ENCODE measurements at places on chromosomes 1 and 21.
A peak's percentile ranks its signal among the peaks of the same experiment; 100 is the strongest.

DNA sequence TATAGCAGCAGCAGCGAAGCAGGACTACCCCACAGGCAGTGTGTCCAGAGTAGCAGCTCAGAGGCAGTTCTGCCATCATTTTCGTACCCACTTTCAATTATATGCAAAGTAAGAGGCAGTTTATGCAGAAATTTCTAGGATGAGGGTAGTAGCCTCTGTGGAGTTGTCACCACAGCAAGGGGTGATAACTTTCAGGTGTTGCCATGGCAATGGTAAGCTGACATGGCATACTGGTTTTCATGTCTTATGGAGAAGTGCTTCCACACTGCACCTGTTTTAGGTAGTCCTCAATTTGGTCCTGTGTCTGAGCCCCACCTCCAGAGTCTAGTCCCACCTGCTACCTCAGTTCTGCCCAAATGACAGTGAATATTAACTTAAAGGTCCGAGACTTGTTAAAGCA is 133.3 kb upstream of the SYT6 start:
- DNase-seq, result no peak

GRCh38 chr1:15948595-15949452 is 27.1 kb downstream of the ZBTB17 start:
- DNase-seq, result peak; percentile 68

GRCh38 chr1:14956579-14957195 is 196.9 kb upstream of the TMEM51 start:
- no peak for DNase-seq

DNA sequence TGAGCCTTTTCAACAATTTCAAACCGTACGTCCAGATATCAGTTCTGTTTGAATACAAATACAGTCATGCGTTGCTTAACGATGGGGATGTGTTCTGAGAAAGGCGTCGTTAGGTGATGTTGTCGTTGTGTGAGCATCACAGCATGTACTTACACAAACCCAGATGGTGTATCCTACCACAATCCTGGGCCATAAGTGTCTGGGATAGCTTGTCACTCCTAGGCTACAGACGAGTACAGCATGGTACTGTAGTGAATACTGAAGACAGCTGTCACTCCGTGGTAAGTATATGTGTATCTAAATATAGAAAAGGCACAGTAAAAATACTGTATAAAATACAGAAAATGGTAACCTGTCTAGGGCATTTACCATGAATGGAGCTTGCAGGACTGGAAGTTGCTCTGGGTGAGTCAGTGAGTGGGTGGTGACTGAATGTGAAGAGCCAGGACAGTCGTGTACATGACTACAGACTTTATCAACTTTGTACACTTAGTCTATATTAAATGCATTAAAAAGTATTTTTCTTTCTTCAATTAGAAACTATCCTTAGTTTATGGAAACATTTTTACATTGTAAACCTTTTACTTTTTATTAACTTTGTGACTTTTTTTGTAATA is 10.5 kb upstream of the OR2W3 start:
- DNase-seq, result no peak

- DNase-seq, result no peak
Measured at GRCh38 chr1:56824271-56824670, 5.1 kb upstream of the FYB2 start.

- no peak for DNase-seq
Measured at GRCh38 chr1:67642629-67643028, 42.4 kb upstream of the GADD45A start.

- DNase-seq, result no peak
Measured at GRCh38 chr21:16912075-16912474, 600.8 kb upstream of the CXADR start.

DNA sequence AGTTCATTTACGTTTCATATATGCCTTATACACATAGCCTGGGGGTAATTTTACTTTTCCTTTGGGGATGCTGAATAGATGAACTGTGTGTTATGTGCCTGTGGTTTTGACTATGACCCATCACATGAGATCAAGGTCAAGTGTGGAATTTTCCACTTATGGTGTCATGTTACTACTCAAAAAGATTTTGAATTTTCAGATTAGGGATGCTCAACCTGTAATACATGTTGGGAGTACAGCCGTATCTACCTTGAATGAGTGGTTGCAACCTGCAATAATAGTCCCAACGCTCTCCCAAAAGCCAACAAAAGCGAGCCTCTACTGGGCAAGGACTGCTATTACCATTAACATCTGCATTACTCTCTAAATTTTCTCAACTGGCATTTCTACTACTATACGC is 68.5 kb upstream of the SDC3 start:
- DNase-seq, result no peak

DNA sequence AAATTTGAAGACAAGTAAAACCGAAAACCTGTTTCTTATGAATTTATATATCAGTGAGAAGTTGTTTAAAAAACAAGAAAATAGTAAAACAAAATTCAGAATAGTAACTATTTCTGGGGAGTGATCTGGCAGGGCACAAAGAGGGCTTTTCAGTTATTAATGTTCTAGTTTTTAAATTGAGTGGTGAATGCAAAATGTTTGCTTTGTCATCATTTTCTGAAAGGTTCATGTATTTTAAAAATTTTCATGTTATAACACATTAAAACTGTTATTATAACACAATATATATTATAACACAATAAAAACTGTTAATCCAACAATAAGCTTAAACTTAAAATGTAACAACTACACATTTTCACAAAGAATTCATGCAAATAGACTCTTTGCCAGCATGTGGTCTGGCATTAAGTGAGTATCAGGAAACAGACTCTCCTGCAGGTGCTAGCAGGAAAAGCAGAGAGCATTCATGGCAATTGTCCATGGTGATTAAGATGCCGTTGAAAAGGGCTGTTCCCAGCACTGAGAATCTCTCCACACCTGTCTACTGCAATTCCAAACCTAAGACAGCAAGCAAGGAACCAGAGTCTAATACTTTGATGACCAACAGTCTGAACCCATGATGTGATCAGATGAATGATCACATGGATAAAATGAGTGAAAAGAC is 204.9 kb downstream of the TBX15 start:
- DNase-seq, result no peak

GRCh38 chr1:202155478-202156021 is 4.9 kb downstream of the PTPN7 start:
- peak; percentile 36 for DNase-seq

- no peak for DNase-seq
Measured at GRCh38 chr1:210841926-210842625, 291.9 kb downstream of the KCNH1 start.

GRCh38 chr1:83776913-83777757 is 221.8 kb downstream of the TTLL7 start:
- DNase-seq, result no peak

- no peak for DNase-seq
Measured at GRCh38 chr1:17401841-17402240, 29.8 kb downstream of the PADI6 start.

- no peak for DNase-seq
Measured at GRCh38 chr1:247102381-247102780, 1.8 kb downstream of the ZNF669 start.

DNA sequence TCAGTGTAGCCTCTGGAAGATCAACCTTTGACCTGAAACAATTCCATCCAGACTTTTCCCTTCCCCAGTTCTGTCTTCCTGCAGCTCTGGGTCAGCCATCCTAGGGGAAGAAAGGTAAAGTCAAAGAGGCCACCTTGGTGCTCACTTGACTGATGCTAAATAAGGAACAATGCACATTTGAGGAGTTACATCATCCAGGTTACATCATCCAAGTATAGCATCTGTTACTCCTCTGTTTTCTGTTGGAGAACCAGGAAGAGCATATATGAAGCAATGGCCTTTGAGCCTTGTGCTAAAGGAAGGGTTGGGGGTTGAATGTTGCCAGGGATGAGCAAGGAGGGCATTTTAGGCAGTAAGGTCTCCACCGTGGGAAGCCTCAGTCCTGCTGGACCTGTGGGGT is 3.1 kb upstream of the DSCAM start:
- no peak for DNase-seq

DNA sequence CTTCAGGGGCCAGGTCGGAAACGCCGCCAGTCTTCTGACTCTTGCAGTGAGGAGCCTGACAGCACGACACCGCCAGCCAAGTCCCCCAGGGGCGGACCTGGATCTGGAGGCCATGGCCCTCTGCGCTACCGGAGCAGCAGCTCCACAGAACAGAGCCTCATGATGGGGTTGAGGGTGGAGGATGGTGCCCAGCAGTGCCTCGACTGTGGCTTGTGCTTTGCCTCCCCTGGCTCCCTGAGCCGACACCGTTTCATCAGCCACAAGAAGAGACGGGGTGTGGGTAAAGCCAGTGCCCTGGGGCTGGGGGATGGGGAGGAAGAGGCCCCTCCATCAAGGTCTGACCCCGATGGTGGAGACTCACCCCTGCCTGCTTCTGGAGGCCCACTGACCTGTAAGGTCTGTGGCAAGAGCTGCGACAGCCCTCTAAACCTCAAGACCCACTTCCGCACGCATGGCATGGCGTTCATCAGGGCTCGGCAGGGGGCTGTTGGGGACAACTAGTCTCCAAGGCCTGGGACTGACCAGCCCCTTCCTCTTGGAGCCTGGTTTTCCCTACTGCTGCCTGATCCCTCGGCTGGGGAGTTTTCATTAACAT is 8.7 kb downstream of the ZNF687 start:
- DNase-seq, result no peak

- DNase-seq, result no peak
Measured at GRCh38 chr1:26690157-26690556, 5.7 kb upstream of the ARID1A start.

- DNase-seq, result no peak
Measured at GRCh38 chr1:17520041-17520440, 19.5 kb upstream of the ARHGEF10L start.

DNA sequence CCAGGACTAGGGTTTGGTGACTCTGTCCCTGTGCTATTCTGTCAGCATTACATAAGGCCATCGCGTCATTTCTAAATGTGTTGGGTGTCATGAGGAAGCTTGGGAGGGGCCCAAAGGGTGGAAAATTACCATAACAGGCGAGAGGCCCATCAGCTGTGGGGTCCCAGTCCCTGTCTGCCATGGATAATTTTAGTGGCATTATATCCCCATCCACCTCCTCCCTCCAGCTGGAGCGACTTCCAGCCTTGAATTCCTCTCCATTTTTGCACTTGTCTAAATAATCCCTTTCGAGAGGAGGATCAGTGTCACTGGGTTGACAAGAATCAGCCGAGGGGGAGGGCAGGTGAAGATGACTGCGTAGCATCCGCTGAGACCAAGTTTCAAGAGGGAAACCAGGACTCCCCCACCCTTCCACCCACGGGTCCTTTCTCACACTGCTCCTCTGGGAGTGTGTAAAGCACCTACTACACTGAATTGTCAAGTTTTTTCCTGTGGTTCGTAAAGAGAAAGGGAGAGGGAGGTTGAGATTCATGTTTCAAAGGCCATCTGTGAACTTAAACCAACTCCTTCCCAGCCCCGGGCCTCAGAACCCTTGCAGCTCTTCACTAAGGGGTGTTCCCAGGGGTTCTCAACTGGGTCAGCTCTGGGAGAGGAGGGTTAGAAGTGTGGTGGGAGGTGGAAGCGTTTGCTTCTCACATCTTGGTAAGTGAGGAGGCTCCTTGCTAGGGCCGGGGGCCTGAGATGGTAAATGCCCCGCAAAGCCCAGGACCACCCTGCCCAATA is 29.2 kb downstream of the VASH2 start:
- DNase-seq, result peak; percentile 57

DNA sequence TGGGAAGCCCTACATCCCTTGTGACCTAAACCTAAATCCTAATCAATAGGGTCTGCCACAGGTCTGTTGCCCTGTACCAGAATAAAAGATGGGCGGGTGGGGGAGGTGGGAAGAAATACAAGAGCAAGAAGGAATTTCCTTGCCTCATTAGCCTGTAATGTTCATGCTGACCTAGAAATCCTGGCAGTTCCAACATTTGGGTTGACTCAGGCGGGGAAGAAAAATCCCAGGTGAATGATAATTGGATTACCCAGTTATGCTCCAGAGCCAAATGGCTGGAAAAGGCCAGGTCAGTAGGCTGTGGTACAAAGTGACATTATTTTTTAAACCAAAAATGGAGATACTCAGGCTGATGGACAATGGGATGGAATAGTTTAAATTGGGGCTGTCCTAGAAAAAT is 27.3 kb upstream of the A3GALT2 start:
- DNase-seq, result no peak

DNA sequence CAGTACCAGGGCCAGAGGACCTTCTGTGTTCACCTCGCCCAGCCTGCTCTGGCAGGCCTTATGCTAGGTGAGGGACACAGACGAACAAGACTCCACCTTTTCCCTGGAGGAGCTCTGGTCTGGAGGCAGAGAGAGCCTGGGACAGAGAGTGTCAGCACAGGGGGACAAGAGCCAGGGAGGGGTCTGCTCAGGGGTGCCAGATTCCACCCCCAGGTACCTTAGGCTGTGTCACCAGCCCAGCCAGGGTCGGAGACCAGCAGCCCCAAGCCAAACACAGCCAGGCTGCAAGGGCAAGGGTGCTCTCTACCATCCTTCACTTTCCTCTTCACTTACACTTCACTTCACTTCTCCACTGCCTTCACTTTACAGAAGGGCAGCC is 4.3 kb upstream of the LRP8 start:
- no peak for DNase-seq

DNA sequence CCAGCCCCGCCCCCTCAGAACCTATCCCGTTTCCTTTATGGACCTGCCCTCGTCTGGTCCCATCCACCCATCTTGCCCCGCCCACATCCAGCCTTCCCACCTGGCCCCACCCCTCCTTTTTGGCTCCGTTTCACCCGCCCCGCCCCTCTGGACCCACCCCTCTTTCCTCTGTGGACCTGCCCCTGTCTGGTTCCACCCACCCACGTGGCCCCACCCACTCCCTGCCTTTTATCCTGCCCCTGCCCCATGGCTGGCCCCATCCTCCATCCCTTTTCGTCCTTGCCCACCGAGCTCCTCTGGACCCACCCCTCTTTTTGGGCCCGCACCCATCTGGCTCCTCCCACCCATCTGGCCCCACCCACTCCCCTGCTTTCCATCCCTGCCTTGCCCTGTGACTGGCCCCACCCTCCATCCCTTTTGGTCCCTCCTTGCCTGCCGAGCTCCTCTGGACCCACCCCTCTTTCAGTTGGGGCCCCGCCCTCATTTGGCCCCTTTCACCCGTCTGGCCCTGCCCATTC is 177.3 kb downstream of the CAMTA1 start:
- no peak for DNase-seq

GRCh38 chr1:167752219-167752985 is 30.6 kb downstream of the MPZL1 start:
- no peak for DNase-seq

DNA sequence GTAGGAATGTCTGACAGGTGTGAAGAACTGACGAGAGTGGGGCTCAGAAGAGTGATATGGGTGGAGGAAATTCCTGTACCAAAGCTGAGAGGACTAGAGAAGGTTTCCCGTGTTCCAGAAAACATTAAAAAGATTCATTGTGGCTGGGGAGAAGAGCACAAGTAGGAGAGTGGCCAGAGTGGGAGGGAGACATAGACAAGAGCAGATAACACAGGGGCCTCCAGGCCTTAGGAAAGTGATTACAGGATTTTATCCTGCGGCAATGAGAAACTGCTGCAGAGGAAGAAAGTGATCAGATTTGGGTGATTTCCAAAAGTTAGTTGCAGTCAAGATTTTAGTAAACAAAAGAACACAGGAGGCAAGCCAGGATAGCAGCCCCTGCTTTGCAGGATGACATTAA is 7.9 kb downstream of the C8B start:
- DNase-seq, result no peak

GRCh38 chr21:45383111-45383614 is 21.8 kb upstream of the COL18A1 start:
- peak; percentile 41 for DNase-seq
